Foreskin keratinocyte (primary cell): ENCODE measurements at places on chromosomes 2 and 18. TPM values are rescaled to one million over a fixed set of nuclear protein-coding genes. Genes with fewer than 3 reads are reported as not detected.

GRCh38 chr2:144456680-144457079, 63.2 kb downstream of the ZEB2 start:
- DNase-seq = no peak

Gene IL1R2
- 37.9 and 40.7 TPM in 2 replicates for total RNA-seq

- no peak for DNase-seq
These were observed 200.5 kb downstream of the HRH4 start for GRCh38 chr18:24660956-24661355.

Gene SLC23A3
- total RNA-seq = 0.71 and 0.75 TPM in 2 replicates

GRCh38 chr2:18860179-18860578, 270.8 kb upstream of the NT5C1B start:
- no peak for DNase-seq
